CD4-positive, alpha-beta T cell (primary cell): ENCODE measurements at places on chromosomes 7 and 10. TPM values are rescaled to one million over a fixed set of nuclear protein-coding genes. Genes with fewer than 3 reads are reported as not detected.

Gene TAS2R41
- 0.73 TPM for total RNA-seq

Gene AASS
- total RNA-seq, result 0.98 TPM

Gene SYT15B
- total RNA-seq, result 0.08 TPM

Gene AKR1C8
- 0.28 TPM for total RNA-seq

Gene ENO4
- total RNA-seq, result not detected

DNA sequence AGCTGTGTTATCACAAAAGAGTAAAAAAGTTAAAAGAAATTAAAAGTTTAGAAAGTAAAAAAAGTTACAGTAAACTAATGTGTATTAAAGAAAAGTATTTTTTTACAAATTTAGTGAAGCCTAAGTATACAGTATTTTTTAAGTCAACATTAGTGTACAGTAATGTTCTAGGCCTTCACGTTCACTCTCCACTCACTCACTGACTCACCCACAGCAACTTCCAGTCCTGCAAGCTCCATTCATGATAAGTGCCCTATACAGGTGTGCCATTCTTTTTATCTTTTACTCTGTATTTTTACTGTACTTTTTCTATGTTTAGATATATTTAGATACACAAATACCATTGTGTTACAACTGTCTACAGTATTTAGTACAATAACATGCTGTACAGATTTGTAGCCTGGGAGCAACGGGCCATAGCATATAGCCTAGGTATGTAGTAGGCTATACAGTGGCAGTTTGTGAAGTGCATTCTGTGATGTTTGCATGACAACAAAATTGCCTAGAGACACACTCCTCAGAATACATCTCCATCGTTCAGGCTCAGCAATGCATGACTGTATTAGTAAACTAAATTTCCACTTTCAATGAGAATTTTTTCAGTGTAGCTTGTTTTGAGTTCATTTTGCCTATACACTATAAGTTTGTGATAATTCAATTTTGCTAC lies 539.9 kb upstream of the C7orf33 start:
- H3K4me3 ChIP-seq, result no peak overlapping the region
- H3K36me3 ChIP-seq, result no peaks in the 10 kb centered on the region
- no peaks in the 10 kb centered on the region for H3K4me1 ChIP-seq
- H3K27ac ChIP-seq, result no peak overlapping the region
- no peaks in the 10 kb centered on the region for H3K27me3 ChIP-seq
- no peak for DNase-seq

GRCh38 chr7:135925210-135925609 lies 51.9 kb downstream of the MTPN start:
- H3K36me3 ChIP-seq, result peaks cover 34% of the 10 kb centered on the region
- H3K4me3 ChIP-seq, result no peak overlapping the region
- H3K27me3 ChIP-seq, result no peaks in the 10 kb centered on the region
- H3K4me1 ChIP-seq, result no peaks in the 10 kb centered on the region
- no peak overlapping the region for H3K27ac ChIP-seq

GRCh38 chr7:375321-375831 lies 85.4 kb downstream of the FOXL3 start:
- no peak for DNase-seq
- no peak overlapping the region for H3K27ac ChIP-seq
- no peak overlapping the region for H3K4me3 ChIP-seq
- no peaks in the 10 kb centered on the region for H3K27me3 ChIP-seq
- peaks cover 14% of the 10 kb centered on the region for H3K4me1 ChIP-seq

DNA sequence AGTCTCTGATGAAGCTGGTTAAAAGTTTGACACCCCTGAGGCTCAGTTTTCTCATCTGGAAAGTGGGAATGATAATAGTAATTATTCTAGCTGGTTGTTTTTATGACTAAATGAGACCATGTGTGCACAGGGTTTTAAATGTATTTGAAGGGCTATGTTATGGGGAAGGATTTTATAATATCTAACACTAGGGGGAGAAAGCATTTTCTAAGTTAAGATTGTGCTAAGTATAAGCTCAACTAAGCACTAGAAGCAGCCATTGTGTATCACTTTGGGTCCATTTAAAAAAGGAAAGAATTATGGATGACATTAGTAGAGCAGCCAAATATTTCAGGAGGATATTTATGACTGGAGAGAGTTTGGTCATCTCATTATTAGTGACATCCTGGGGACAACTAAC lies 49.5 kb upstream of the CREB5 start:
- no peaks in the 10 kb centered on the region for H3K4me1 ChIP-seq
- DNase-seq, result no peak
- H3K27me3 ChIP-seq, result no peaks in the 10 kb centered on the region
- no peaks in the 10 kb centered on the region for H3K36me3 ChIP-seq
- H3K4me3 ChIP-seq, result no peak overlapping the region

DNA sequence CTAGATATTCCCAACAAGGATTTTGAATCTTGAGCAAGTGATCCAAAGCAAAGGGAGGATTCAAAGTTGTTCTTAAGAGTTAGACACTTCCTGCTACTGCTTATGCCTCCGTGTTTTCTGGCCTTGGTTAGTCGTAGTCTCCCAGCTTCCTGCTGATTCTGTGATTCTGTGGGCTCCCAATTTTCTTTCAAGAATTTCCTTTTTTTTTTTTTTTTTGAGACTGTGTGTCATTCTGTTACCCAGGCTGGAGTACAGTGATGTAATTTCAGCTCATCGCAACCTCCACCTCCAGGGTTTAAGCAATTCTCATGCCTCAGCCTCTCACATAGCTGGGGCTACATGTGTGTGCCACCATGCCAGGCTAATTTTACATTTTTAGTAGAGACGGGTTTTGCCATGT lies 4.4 kb upstream of the ITGB8 start:
- H3K4me1 ChIP-seq, result peaks cover 19% of the 10 kb centered on the region
- H3K27ac ChIP-seq, result no peak overlapping the region
- no peak overlapping the region for H3K4me3 ChIP-seq
- peaks cover 23% of the 10 kb centered on the region for H3K27me3 ChIP-seq

DNA sequence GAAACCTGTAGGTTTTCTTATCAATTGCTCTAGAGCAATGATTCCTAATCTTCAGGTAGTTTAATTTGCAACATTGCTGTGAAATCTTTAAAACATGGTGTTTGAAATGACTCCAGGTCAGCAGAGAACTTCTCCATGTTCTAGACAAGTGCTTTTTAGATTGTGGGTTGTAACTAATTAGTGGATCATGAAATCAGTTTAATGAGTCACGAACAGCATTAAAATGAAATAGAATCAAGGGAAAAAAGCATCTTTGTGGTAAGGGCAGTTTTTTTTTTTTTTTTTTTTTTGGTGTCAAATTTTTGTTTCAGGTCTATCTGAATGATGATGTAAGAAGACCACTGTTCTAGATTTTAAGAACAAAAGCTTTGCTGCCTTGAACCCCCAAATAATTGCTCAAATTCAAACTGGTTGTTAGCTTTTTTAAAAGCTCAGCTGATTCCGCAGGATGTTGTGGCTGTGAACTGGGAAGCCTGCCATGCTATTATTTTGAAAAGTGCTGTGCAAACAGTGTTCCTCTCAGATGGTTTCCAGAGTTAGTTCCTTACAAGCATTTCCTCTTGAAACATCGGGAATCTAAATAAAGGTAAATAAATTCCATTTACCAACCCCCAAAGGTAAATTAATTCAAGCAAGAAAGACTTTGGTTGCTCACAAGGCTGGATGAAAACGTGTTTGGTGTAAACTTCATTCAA lies 13.1 kb upstream of the PDK4 start:
- no peak overlapping the region for H3K4me3 ChIP-seq
- DNase-seq, result no peak
- H3K27me3 ChIP-seq, result no peaks in the 10 kb centered on the region
- no peak overlapping the region for H3K27ac ChIP-seq

DNA sequence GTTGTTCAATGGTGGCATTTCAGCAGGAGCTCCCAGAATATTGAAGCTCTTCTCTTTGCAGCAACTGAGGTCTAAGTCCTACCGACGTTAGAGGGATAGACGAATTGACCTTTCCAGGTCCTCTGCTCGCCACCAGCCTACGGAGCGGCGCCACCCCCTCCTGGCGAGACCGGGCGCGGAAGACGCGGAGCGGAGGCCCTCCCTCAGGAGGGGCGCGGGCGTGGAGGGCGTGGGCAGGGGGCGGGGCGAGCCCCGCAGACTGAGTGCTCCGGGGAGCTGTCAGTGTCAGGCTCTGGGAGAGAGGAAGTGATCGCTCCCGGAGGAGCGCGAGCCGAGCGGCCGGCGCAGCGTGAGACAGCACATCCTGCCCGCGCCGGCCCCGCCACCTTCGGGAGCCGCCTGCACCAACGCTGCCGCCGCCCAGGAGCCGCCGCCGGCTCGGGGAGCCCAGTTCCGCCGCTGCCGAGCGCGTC lies at the start of gene DYNC1I1:
Gene DYNC1I1, plus strand, starts transcription at position 257 of the 473 bp plus-strand sequence. CDS start 32,176 bp downstream, outside the sequence.
- H3K4me3 ChIP-seq, result no peak within 1 kb of the TSS
- H3K27me3 ChIP-seq, result peaks cover 12% of the 10 kb centered on the region
- no peak for DNase-seq
- no peaks in the 10 kb centered on the region for H3K36me3 ChIP-seq

DNA sequence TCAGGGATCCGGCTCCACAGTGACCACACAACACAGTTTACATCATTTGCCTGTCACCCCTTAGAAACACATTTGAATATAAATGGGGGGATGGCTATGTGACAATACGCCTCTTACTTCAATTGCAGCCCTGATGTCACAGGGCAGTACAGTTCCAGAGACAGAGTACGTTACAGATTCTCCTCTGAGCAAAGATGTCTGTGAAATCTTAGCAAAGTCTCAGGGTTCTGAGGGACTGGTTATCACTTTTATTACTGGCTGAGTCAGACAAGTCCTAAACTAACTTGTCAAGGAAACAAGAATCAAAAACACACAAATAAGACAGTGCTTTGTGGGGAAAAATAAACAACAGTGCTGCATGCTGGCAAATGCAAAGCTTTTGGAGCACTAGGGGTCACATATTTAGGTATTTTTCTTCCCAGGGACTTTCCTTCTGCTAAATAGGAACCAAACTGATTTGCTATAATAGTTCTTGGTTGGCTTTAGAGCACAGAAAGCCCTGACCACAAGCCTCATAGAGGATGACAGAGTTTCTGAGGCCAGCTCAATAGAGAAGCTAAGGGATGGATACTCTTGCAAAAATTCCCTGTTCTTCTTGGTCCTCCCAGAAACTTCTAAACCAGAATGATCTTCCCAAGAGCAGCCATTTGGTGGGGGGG lies 501.6 kb downstream of the GRID1 start:
- no peaks in the 10 kb centered on the region for H3K4me1 ChIP-seq
- H3K36me3 ChIP-seq, result no peaks in the 10 kb centered on the region
- H3K27me3 ChIP-seq, result no peaks in the 10 kb centered on the region
- H3K27ac ChIP-seq, result no peak overlapping the region
- H3K4me3 ChIP-seq, result no peak overlapping the region
- DNase-seq, result no peak

GRCh38 chr10:101297901-101298486 lies 56.0 kb upstream of the BTRC start:
- H3K36me3 ChIP-seq, result no peaks in the 10 kb centered on the region
- no peak overlapping the region for H3K4me3 ChIP-seq
- H3K27ac ChIP-seq, result no peak overlapping the region
- DNase-seq, result peak; percentile 65
- peaks cover 22% of the 10 kb centered on the region for H3K27me3 ChIP-seq
- H3K4me1 ChIP-seq, result peaks cover 3% of the 10 kb centered on the region

DNA sequence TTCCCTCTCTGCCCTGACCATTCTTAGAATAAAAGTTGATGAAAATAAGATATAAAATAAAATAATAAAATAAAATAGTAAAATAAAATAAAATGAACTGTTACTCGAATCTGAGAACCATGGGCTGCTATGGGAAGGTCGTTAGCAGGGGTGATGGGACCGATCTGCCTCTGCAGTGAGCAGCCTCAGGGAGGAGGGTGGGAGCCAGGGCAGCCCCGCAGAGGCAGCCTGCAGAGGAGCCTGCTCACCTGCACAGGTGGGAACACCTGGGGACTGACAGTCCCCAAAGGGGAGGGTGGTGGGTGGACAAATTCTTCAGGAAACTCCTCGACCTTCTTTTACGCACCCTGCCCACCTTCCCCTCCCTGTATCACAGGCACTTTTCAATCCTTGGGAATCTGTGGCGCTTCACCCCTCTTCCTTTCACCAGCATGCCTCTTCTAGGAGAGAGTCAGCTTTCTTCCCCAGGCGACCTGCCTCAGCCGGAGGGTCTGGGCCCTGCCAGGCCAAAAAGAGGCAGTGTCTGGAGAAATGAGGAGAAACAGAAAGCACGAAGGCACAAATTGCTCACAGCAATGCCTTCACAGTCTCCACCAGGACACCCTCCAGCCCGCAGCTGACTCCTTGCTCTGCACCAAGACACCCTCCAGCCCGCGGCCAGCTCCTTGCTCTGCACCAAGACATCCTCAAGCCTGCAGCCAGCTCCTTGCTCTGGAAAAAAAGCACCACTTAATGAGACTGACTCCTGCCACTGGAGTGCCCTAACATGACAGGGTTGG lies 368.4 kb upstream of the SHH start:
- DNase-seq, result no peak
- H3K27ac ChIP-seq, result no peak overlapping the region
- no peaks in the 10 kb centered on the region for H3K36me3 ChIP-seq

DNA sequence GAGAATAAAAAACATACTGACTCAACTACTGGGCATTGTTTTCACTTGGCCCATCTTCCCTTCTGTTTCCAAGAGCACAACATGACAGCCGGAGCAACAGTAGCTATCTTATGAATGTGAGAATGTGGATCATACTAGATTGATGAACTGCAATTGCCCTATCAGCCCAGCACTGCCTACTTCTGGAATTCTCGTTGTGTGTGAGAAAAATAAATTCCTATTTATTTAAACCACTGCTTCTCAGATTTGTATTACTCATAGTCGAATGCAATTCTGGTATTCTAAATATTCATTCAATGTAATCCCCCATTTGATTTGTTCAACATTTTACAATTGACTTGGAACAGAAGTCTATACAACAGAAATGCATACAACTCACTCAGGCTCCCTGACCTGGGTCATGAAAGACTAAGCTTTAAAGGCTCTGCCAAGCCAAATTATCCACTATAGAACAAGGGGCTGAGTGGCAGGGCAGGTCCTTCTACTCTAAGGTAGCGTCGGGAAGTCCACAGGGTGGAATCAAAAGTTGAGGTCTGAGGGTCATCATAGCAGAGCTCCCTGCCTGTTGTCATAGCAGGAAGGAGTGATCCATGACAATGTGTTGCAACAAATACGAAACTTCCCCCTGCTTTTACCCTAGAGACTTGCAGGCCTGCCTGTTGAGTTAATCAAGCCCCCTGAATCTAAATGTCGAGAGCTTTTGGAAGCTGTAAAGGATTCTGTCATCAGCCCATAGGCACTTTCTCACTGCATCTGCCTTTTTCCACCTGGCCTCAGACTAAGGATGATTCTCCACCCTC lies 12.4 kb upstream of the JAZF1 start:
- H3K4me3 ChIP-seq, result no peak overlapping the region
- DNase-seq, result no peak
- no peaks in the 10 kb centered on the region for H3K36me3 ChIP-seq
- H3K4me1 ChIP-seq, result no peaks in the 10 kb centered on the region
- peaks cover 5% of the 10 kb centered on the region for H3K27me3 ChIP-seq

- H3K36me3 ChIP-seq, result peaks cover 2% of the 10 kb centered on the region
- peak; percentile 77 for DNase-seq
- peak within 1 kb of the TSS; percentile 78 for H3K4me3 ChIP-seq
- peaks cover 3% of the 10 kb centered on the region for H3K27me3 ChIP-seq
- peak within 1 kb of the TSS; percentile 51 for H3K27ac ChIP-seq
Measured at GRCh38 chr7:33109005-33109757, at the start of gene RP9. TSS of gene RP9 (minus strand) at chr7:33109404. CDS start at chr7:33109372, 32 bp downstream.

DNA sequence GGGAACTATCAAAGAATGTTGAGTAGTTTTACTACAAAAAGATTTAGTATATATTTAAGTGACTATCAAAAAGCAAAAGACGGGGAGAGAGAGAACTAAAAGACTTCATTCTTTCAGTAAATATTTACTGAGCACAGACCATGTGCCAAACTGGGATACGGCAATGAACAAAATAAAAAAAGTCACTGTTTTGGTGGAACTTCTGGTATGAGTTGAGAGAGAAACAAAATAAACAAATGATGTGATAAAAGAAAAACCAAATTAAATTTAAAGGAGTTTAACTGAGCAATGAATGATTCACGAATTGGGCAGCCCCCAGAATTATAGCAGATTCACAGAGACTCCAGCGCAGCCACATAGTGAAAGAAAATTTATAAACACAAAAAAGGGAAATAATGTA lies 17.8 kb upstream of the AKAP9 start:
- no peak overlapping the region for H3K27ac ChIP-seq
- DNase-seq, result no peak
- no peaks in the 10 kb centered on the region for H3K4me1 ChIP-seq
